ENCODE measurements at places on chromosomes 16 and 17.

- DNase-seq: no peak
Measured at GRCh38 chr17:21140911-21141310, 14.1 kb downstream of the DHRS7B start.

GRCh38 chr17:19384723-19385391 lies 2.1 kb downstream of the MFAP4 start:
- DNase-seq: no peak

GRCh38 chr16:89505204-89506112 lies 2.7 kb upstream of the SPG7 start:
- peak; percentile 84 for DNase-seq

DNA sequence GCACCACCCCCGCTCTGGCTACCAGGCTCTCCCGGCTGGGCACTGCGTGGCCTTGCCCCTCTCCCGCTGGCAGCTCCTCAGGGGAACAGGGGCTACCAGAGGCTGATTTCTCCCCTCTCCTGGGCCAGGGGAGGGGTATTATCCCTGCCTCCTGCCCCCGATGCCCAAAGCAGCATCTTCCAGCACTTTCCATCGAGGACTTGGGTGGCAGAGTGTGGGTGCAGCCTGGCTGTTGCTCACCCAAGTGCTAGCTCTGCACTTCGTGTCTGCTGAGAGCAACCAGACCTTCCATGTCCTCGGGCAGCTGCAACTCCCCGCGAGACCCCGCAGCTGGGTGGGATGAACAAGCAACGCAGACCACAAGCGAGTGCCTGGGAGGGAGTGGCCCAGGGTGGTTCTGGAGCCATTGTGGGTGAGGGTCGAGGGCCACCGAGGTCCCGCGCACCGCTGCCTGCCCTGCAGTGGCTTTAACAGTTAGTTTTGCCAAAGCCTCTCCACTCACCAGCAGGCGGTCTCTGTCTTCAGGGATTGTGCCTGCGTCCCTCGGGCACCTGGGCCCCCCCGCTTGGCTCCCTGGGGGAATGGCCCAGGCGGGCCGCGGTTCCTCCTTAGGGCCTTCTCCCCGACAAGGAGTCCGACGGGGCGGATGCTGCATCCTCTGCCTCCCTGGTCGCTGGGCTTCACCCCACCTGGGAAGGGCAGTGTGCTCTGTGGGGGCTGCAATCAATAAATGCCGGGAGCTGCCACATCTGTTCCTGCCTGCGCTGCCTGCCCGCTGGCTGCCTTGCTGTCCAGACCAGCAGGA lies 8.4 kb downstream of the SLC25A10 start:
- no peak for DNase-seq

- no peak for DNase-seq
Measured at GRCh38 chr17:81069135-81069645, 34.2 kb downstream of the BAIAP2 start.

DNA sequence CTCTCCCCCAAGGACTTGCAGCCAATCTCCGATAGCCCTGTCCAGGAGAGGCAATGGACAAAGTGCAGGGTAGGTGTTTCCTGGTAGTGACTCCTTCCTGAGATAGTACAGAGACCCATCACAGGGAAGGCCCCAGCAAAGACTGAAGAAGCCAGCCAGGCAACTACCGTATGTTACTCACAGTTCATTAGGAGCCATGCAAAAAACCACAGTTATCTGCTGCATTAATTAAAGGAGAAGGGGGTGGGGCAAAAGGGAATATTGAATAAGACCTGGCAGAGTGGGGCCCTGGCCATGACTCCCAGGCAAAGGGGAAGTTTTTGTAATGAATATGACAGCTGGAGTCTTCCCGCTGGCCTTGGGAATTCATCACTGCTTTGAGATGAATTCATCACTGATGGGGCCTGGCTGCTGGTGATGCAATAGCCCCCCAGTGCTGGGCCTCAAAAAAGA lies 2.5 kb upstream of the SLC13A2 start:
- no peak for DNase-seq
